ENCODE measurements at places on chromosomes 5 and 9. TPM values are rescaled to one million over a fixed set of nuclear protein-coding genes. Genes with fewer than 3 reads are reported as not detected.

ADAMTS2 gene
- 17.4 TPM for total RNA-seq

TOR2A gene
- total RNA-seq: 12.3 TPM

PCDHA10 gene
- 0.25 TPM for total RNA-seq

ZFAND5 gene
- 277 TPM for total RNA-seq

KLF4 gene
- total RNA-seq: 144 TPM

ZBED3 gene
- total RNA-seq: 9.1 TPM

GABBR2 gene
- total RNA-seq: not detected

QRFP gene
- total RNA-seq: not detected

DOLPP1 gene
- total RNA-seq: 3.2 TPM

TIMD4 gene
- not detected for total RNA-seq

TLE1 gene
- total RNA-seq: 75.1 TPM

NR5A1 gene
- 1.2 TPM for total RNA-seq

SLC46A2 gene
- not detected for total RNA-seq

All from vagina (tissue), 2 donors.